ENCODE measurements at places on chromosomes 6 and 20.

DNA sequence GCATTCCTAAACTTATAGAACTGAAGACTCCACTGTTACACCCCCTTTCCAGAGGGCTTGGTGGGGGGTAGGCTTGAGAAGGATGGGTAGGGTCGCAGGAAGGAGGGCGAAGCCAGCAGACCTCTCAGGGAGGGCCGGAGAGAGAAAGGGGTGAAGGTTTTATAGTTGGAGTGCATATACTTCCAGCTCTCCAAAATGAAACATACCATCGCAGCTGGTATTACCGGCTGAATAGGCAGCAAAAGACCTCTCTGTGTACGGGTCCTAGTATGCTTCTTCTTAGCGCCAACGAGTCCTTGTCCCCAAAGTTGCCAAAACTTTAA lies 1.0 kb upstream of the VGLL2 start:
- no peak for DNase-seq

- DNase-seq, result no peak
These were observed 101.8 kb upstream of the TCF21 start for GRCh38 chr6:133787122-133787521.

DNA sequence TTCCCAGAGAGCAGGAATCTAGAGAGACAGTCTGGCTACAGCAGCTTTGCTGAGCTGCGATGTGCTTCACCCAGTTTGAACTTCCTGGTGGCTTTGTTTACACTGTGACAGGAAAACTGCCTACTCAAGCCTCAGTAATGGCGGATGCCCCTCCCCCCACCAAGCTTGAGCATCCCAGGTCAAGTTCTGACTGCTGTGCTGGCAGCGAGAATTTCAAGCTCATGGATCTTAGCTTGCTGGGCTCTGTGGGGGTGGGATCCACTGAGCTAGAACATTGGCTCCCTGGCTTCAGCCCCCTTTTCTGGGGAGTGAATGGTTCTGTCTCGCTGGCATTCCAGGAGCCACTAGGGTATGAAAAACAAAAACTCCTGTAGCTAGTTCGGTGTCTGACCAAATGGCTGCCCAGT lies 91.0 kb upstream of the ESR1 start:
- no peak for DNase-seq

- DNase-seq, result no peak
These were observed 219.6 kb downstream of the CD83 start for GRCh38 chr6:14337152-14337551.

DNA sequence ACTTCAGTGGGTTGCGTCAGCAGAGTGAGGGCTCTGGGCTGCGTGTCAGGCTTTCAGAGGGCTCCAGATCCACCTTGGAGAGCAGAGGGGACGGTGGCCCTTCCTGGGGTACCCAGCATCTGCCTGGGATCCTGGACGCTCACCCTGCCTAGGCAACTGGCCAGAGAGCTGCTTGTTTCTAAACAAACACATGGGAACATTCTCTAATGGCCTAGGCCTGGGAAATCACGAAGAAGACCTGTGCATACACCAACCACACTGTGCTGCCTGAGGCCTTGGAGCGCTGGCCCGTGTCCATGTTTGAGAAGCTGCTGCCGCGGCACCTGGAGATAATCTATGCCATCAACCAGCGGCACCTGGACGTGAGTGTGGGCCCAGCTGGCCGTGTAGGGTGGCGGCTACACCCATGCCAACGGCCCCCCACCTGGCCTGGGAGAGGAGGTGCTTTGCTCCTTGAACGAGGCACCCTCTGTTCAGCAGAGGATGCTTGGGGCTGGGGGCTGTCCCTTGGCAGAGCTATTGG lies 32.2 kb downstream of the PYGB start:
- DNase-seq, result no peak

DNA sequence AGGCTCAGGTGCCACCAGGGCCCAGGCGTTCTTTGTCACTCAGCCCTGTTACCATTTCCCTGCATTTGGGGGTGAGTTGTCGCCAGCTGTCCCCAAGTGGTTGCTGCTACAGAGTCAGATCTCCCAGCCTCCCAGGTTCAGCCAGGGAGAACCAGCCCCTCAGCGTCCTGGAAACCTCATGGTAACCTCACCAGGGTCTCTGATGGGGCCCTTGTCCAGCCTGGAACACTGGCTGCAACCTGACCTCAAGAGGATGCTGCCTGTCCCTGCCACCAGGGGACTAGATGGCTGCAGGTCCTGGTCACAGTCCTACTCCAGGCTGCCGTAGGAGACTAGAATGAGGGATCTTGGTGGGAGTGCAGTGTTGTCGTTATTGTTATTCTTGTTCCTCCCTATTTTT lies 228.3 kb upstream of the PDE10A start:
- no peak for DNase-seq

DNA sequence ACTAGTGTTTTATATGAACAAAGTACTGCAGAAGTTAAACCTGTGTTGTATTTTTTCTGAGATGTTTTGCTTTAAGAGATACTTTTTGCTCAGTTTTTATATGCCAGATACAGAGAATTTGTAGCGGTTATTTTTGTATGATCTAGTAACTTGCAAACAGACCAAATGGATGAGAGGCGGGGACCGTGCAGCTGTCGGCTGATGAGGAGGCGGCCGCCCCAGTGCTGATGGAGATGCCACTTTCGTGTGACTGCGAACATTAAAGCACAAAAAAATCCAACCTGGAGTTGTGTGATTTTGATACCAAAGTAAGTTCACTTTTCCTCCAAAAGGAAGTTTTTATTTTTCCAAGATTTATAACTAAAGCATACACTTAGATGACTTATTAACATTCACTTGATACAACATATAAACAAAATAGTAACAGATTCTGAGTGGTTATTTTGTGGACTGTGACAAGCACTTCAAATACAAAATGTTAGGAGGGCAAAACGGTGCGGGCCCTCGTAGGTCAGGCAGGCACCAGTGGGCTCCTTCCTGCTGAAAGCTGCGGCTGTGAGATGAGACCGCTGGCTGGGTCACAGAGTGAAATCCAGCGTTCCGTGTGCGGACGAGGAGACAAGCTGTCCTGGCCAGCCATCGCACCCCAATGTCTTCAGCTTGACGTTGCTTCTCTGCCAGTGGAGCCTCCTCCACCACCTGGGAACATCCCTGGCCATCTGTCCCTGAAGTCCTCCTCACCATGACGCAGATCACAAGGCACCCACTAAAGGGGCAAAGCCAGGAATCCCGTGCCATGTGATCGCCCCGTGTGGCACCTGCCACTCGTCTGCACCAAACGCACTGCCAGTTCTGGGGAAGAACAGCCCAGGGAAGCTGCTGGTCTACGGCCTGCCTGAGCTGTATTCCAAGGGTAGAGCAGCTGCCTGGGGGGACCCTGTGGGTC lies 4.0 kb upstream of the OGFR start:
- no peak for DNase-seq

- no peak for DNase-seq
These were observed 163.4 kb downstream of the INSM1 start for GRCh38 chr20:20531283-20531682.

- DNase-seq, result no peak
These were observed 129.1 kb upstream of the SPACA1 start for GRCh38 chr6:87918461-87918941.

GRCh38 chr6:147624946-147625515 lies 116.5 kb downstream of the SAMD5 start:
- DNase-seq, result no peak

DNA sequence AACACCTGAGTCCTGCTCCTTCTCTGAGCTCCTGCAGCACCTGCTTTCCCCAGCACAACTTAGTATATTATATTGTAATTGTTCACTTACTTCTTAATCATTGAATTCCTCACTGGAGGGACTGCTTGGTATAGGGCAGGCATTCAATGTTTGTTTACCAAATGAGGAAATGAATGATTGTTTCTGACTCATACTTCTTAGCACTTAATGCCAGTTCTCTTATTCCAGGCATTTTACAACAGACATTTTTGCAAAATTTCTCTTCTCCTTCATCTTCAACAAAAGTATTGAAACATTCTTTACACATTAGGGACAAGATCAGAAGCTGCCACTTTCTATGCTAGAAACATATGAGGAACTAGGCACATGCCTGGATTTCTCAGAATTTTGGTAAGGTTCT lies 119.4 kb downstream of the TBX18 start:
- no peak for DNase-seq

GRCh38 chr6:33794910-33795623 lies 6.1 kb upstream of the LEMD2 start:
- DNase-seq, result no peak

DNA sequence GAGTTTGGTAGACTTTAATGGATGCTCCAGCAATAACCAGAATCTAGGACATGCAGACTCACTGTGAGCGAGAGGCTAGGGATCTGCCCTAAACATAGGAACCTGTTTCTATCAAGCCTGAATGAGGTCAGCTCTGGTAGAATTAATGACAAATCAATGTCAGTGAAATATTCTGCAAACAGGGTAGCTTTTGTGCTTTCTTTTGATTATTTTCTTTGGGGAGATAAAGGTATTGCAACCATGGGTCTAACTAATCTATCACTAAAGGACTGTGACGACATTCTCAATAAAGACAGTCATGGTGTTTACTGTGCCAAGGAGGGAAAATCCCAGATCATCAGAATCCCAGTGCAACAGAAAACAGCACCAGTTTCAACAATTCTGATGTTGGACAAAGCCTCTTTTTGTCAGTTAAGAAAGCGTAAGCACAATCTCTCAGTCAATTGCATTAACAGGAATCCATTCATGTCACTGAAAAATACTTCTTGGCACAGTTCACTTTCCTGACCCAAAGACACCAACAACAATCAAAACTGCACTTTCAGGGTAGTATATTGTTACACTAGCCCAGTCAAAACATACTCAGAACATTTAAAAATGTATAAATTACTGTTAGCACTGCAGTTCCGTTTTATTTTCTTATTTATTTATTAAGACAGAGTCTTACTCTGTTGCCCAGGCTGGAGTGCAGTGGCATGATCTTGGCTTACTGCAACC lies 36.8 kb upstream of the SMIM29 start:
- no peak for DNase-seq

- no peak for DNase-seq
These were observed 14.1 kb upstream of the GATA5 start for GRCh38 chr20:62489932-62490263.

DNA sequence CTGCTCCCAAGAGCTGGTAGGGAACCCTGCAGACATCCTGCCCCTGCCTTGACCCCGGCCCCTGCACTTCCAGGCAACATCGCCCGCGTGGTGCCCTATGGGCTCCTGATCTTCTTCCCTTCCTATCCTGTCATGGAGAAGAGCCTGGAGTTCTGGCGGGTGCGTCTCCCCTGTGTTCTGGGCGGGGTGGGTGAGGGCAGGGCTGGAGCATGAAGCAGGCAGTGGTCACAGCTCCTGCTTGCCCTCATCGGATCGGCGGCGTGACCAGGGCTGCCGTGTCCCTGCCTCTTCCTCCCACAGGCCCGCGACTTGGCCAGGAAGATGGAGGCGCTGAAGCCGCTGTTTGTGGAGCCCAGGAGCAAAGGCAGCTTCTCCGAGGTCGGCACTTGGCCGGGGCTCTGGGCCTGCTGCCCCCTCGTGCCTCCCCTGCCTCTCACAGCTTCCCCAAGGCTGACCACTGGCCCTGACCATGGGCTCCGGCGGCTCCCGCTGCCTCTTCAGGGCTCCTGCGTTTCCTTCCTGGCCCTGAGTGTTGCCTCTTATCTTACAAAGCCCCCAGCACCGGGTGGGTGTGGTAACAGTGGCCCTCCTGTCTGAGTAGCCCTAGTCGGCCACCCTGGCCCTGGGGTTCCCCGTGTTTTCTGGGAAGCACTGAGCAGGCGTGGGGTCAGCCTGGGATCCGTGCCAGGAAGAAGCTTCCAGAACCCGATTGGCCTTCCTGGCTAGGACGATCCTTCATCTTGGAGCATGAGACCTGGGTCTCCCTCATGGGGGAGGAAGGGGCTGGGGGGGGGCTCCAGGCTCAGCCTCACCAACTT lies 8.0 kb upstream of the TNFRSF6B start:
- DNase-seq, result no peak

- no peak for DNase-seq
These were observed 672 bp downstream of the PREX1 start for GRCh38 chr20:48826883-48827771.

DNA sequence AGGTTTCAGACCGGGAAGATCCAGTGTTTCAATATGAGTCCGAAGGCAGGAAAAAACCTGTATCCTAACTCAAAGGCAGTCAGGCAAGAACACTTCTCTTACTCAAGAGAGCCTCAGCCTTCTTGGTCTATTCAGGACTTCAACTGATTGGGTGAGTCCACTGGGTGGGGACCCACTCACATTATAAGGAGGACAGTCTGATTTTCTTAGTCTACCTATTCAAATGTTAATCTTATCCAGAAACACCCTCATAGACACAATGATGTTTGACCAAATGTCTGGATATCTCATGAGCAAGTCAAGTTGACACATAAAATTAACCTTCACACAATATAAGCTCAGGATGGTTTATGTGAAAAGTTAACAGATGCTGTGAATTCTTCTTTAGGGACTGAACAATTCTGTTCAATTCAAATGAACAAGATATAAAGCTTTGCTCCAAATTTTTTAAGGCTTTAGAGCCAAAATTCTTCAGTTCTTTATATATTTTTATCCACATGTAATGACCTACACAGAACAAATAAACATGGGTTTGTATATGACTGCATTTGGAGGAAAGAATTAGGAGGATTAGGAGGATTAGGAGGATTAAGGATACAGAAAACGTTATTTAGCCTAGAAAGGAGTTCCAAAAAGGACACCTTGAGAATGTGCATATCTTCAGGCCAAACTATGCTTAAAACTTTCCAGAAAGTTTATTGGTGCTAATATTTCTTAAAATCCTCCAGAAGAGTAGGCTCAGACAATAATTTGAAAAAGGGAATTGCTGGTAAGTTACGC lies 35.3 kb upstream of the LAMA2 start:
- no peak for DNase-seq

GRCh38 chr6:2854396-2854982 lies 12.8 kb upstream of the SERPINB1 start:
- no peak for DNase-seq

GRCh38 chr20:35968930-35969329 lies 540 bp downstream of the CNBD2 start:
- DNase-seq, result no peak

DNA sequence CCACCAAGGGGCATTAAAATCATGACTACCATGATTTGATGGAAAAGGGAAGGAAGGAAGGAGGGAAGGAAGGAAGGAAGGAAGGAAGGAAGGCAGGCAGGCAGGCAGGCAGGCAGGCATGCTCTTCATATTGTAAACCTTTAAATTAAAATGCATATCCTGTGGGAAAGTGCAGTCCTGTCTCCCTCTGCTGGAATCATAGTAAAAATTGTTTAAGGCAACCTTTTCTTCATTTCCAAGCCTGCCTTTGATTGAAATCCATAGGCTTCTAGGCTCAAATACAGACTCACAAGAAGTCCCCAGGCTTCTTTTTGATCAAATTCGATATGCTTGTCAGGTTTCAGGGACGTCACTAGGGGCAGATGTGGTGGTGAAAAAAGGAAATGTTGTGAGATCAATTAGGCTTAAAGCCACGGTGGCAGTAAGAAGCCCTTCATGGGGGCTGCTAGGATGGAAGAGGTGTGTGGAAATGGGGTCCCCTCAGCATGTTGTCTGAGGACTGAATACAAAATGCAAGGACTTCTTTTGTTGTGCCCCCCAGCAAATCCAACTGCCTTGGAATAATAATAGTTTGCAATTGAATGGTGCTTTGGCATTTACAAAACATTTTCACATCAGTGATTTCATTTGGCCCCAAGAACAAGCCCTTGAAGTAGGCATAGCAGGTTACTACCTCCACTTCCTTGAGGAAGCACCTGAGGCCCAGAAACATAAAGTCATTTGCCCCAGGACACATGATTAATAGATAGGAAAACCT lies 25.6 kb upstream of the GABRR1 start:
- DNase-seq, result no peak

Measured in activated T-helper 1 cell treated with anti-CD3 and anti-CD28 coated beads, Interleukin-2, amount 50 U/mL, for 16 hours (primary cell).